ENCODE measurements at places on chromosomes 13 and 19. TPM values are rescaled to one million over a fixed set of nuclear protein-coding genes. Genes with fewer than 3 reads are reported as not detected.

Gene ZNF506
- total RNA-seq = 27.4 TPM

Gene KIR2DL3
- total RNA-seq = 0.30 TPM

Gene CADM4
- total RNA-seq = 0.09 TPM

Gene CCDC169
- total RNA-seq = not detected

Gene APOC4
- total RNA-seq = not detected

Gene ZNF441
- 9.4 TPM for total RNA-seq

Gene OR10H1
- not detected for total RNA-seq

Gene CCDC194
- total RNA-seq = 5.9 TPM

Gene UPF1
- 98.4 TPM for total RNA-seq

Gene CEACAM20
- not detected for total RNA-seq

Gene FBL
- 374 TPM for total RNA-seq

Gene LILRB4
- total RNA-seq = not detected

Gene CCDC8
- total RNA-seq = not detected

Gene ZNF470
- 4.0 TPM for total RNA-seq

Gene MEGF8
- 6.5 TPM for total RNA-seq

Data from activated CD8-positive, alpha-beta memory T cell treated with anti-CD3 and anti-CD28 coated beads, Interleukin-2, amount 10 ng/mL, durations not matched to agents 7 days and 5 days (primary cell).